ENCODE measurements at places on chromosomes 5 and 9.

GRCh38 chr9:8614926-8615440 is 815.4 kb upstream of the DMAC1 start:
- no peak for DNase-seq

DNA sequence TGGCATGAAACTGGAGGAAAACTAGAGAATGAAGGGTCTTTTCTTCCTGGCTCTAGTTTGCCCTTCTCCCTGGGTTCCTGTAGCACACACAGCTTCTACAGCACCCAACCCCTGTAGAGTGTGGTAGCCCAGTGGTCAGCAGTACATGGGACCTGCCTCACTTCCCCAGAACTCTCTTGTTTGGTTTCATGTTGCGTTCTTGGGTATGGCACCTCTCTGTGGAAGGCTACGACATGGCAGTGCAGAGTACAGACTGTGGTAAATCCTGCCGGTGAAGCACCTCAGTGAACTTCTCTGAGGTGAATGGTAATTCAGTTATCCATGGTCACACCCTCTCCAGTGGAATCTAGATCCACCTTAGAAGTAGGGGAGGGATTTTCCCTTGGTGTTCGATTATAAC is 105.5 kb downstream of the TLR4 start:
- no peak for DNase-seq

DNA sequence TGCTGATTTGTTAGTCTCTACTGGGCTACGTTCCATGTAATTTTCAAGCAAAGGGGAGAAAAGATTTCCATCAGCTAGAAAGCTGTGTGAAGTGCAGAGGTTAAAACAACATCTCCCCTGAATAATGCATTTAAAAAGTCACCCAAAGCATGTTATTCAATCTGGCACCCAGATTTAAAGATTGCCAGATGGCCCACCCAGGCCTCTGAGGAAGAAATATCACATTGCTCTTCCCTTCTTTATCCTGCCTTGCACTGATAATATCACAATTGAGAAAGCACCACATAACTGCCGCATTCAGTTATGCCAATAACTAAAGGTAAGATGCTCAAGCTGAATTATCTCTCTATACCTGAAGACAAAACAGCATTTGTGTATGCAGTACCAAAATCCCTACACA is 119.4 kb upstream of the PUM3 start:
- no peak for DNase-seq

DNA sequence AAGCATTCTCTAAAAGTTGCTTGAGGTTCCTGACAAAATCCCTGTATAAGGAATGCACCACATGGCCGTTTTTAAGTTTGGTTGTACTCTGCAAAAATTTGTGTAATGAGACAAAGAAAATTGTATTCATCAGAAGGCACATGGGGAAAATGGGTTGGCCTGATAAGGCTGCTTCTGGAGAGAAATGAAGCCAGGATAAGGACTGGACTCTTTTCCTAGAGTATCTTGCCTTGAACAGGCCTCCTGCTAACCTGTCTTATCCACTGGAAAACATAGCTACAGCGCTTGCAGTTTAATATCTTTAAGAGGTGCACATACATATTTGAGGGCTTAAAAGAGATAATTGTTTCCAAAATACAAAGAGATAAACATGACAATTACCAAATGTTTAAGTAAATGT is 41.4 kb upstream of the IFNK start:
- no peak for DNase-seq

DNA sequence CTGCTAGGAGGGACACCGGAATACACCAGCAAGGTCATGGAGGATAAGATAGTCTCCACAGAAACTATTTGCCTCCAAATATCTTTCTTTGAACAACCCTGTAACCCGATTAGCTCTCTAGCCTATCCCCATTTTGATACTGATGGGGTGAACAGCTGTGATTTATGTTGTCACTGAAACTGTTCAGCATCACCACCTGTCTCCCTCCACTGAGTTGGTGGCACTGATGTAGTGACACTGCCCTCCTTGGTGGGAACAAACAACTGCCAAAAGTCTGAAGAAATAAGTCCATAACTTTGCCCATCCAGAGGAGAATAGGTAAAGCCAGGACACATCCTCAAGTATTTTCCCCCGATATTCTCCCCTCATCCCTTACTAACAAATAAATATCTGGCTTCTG is 24.3 kb upstream of the KCNV2 start:
- no peak for DNase-seq

GRCh38 chr5:134813407-134813806 is 32.4 kb upstream of the C5orf24 start:
- no peak for DNase-seq

Data from glomerular endothelial cell (primary cell).